ENCODE measurements at places on chromosomes 4 and X.

DNA sequence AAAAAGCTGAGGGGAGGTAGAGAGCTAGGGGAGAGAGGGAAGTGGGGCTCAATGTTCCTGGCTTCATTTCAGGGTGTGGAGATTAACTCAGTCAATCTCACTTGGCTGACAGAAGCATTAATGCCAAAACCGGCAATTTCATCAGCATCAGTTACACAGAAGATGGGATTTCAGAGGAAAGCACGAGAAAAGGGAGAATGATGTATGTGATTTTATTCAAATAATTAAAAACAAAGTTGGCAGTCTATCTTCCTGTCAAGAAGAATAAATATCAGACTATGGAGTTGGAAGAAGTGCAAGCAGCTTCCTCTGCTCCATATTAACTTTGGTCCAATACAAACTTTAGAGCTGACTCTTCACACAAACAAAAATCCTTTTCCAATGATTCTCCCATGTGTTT, 29.6 kb upstream of the HCCS start:
- DNase-seq = no peak

DNA sequence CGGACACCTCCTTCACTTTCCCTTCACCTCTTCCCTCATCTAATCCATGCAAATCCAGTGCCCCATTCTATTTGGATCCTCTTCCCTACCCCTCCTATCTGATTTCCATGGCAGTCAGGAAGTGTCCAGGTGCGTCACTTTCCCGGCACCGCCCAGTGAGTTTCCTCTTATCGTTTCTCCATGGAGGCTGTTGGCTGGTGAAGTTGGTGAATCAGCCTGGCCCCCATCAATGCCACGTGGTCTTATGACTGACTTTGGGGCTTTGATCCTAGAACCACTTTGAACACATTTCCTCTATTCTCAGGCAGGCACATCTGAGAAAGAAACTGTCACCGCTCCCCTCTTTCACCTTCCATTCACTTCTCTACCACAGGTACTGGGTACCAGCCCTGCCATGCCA, 137.8 kb downstream of the CEP135 start:
- DNase-seq = no peak

GRCh38 chr4:11250510-11250909, 178.2 kb downstream of the HS3ST1 start:
- no peak for DNase-seq

DNA sequence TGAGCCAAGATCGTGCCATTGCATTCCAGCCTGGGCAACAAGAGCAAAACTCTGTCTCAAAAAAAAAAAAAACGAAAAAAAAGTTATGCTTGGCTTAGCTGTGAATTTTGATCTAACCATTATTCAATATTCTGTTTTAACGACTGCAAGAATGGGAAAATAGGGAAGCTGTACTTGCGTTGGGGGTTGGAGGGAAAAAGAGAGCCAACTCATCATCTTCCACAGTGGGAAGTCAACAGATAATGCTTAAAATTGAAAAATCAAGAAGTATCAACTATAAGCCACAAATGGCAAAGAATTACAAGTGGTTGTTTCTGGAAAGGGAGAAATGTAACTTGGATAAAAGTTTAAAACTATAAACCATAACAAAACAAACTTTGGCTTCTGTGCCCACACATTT, 2.9 kb downstream of the TEC start:
- DNase-seq = no peak

DNA sequence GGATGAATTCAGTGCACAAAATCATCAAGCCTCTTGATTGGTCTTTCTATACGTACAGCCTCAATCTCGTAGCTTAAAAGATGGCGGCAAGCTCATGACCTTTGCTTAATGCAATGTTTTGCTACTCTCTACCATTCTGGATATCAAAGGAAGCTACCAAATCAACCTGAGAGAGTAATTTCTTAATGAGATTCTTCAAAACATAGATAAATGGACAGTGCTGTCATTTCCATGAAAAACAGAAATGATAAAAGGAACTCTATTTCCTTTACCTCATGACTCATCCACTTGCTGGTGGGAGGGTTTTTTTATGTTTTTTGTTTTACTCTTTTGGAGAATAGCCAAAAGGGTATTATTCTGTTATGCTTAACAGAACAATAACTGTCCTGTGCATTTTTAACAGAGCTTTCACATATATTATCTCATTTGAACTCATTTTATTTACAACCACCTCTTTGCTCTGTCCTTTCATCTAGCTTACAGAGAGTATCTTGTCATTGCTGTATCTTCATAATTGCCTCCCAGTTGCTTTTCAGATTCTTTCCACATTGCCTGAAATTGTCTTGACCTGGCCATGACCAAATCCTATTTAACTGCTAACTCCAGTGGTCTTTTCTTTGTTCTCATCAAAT, 138.6 kb upstream of the GPR101 start:
- DNase-seq = no peak
